CD4-positive, CD25-positive, alpha-beta regulatory T cell (primary cell): ENCODE measurements at places on chromosomes 1 and 21. TPM values are rescaled to one million over a fixed set of nuclear protein-coding genes. Genes with fewer than 3 reads are reported as not detected.

Gene HES2
- total RNA-seq = not detected

Gene KLHL17
- 28.4 TPM for total RNA-seq

Gene RNF223
- total RNA-seq = not detected

Gene CAMSAP2
- 8.4 TPM for total RNA-seq

Gene GCSAML
- 0.67 TPM for total RNA-seq

Gene TMEM125
- not detected for total RNA-seq

Gene GNPAT
- total RNA-seq = 23.1 TPM
